ENCODE measurements at places on chromosomes 1 and 21.

- DNase-seq = no peak
Observed at GRCh38 chr1:205936311-205936710, 6.9 kb downstream of the SLC26A9 start.

- DNase-seq = no peak
Observed at GRCh38 chr1:102546251-102546650, 549.5 kb upstream of the OLFM3 start.

- DNase-seq = no peak
Observed at GRCh38 chr1:225931270-225932136, 7.5 kb upstream of the PYCR2 start.

DNA sequence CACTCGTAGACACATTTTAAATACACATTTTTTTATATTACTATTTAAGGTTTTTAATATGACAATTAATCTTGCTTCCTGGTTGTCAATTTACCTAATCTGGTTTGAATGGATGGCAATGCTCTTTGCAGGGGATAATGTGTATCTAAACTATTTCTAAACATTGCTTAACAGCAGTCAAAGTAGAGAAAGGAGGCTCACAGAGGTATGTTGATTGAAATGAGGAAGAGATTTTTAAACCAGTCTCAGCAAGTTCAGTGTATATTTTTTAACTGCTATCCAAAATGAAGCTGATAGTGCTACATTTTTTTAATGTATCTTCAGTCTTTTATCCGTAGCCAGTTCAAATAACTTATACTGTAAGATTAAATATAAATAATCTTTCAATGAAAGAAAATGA is 17.4 kb downstream of the FMO1 start:
- no peak for DNase-seq

DNA sequence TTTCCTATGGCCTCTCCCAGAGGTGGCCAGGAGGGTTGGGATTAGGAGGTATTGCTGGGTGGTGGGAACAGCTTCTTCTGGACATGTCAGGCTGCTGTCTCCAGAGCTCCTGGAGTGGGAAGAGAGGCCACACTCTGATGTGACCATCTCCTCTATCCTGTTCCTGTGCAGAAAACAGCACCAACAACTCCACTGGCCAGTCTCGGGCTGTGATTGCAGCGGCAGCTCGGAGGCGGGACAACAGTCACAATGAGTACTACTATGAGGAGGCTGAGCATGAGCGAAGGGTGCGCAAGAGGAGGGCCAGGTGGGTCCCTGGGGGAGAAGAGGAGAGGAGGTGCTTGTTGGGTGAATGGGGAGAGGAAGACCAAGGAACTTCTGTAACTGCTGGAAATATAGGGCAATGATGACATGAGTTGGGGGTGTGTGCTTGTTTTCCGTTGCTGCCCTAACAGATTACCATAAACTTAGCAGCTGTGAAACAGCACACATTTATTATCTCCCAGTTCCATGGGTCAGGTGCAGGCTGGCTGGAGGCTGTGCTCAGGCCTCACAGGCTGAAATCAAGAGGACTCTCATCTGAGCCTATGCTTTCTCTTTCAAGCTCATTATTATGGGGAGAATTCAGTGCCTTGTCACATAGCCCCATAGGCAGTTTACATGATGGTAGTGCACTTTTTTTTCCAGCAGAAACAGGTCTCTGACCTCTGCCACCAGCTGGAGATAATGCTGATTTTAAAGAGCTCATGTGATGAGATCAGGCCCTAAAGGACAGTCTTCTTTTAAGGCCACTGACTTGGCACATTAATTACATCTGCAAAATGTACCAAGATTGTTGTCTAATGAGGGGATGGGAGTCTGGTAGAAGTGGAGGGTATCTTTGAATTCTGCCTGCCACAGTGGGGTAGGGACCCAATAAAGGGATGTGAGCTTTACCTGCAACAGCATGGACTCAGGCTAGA is 20.8 kb downstream of the VANGL2 start:
- no peak for DNase-seq

DNA sequence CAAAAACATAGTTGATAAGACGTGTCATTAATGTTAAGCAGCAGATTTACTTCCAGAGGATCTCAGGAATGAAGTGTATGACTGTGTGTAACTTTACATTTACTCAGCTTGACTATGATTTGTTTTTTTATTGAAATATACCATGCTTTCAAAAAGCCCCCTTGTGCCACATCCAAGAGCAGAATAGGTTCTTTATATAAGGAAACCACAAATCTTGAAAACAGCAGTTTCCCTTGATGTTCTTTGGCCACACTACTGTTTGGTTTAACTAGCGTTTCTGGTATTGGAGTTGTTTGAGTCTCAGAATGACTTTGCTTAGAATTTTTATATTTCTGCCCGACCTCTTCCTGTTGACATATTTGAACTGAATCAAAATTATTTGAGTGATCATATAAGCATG is 25.0 kb downstream of the LRRC8C start:
- DNase-seq = no peak

- no peak for DNase-seq
Observed at GRCh38 chr1:164579381-164579780, 20.4 kb downstream of the PBX1 start.

- no peak for DNase-seq
Observed at GRCh38 chr1:20182415-20182814, 3.5 kb upstream of the UBXN10 start.

DNA sequence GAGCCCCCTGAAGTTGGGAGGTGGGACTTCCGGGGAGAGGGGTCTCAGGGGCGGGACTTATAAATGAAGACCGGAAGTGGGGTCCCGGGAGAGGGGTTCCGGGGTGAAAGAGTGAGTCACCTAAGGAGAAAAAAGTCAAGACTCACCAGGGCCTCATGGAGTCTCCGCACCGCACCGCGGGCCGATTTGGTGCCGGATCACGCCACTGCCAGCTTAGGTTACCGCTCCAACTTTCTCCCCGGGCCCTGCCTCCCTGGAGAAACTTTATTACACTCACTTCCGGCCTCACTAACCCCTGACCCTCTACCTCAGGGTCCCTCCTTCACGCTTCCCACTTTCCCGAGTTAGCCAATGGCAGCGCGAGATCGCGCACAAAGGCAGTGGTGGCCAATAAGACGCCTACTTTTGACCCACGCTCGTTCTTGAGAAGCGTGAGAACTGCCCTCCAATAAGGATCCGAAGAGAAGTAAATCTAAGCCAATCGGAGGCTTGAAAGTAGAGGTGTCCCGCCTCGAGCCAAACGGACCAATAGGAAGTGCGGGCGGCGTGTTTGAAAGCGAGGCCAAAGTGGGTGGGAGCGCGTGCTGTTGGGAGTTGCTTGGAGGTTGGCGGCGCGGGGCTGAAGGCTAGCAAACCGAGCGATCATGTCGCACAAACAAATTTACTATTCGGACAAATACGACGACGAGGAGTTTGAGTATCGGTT is at the start of gene CKS1B:
Gene CKS1B, plus strand, starts transcription at position 580 of the 706 bp plus-strand sequence. Its CDS starts 65 bp downstream, at position 645.
- peak; percentile 88 for DNase-seq

DNA sequence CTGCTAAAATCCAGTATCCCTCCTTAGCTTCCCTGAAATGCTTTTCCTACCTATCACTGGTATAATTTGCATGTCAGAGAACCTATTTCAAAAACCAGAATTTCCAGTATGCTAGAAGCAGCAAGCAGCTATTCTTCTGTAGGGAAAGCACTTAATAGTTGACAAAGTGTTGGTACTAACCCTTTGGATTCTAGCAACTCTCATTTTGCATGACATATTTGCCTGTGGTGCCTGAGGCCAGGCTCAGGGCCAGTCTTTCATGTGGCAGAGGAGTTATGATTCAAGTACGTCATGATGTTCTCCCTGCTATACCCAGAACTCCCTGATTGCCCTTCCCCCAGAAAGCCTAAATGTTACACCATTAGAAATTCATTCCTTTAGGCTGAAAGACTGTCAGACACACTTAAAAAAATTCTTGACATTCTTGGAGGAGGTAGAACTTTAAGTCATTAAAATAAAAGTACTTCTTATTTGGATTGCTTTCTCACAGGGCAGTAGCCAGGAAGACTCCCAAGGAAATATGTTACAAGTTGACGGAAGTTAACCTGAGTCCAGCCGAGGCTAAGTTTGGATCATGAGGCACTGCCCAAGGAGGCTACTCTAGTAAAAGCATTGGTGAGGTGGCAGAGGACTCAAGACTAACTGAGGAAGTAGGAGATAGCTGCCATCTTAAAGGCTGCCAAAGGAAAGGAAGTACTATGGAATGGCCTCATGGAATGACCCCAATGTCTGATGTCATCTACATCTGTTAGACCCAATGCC is 298.4 kb upstream of the SPAG17 start:
- DNase-seq = no peak

- DNase-seq = no peak
Observed at GRCh38 chr1:234667600-234668576, 57.9 kb upstream of the IRF2BP2 start.

DNA sequence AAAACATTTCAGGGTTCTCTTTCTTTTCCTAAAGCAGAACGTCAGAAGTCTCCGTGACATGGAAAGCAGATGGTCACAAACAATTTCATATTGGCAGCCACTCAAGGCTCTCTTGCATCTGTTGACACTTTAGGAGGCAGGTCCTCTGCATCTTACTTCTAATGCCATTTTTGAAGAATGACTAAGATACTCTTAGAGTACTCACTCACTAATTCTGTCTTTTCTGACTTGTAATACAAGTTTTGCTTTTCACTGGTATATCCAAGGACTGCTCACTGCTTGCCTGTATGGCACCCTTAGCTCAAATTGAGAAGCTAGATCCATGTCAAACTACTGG is 68.3 kb downstream of the PRRX1 start:
- DNase-seq = no peak

- no peak for DNase-seq
Observed at GRCh38 chr1:200836213-200836612, 36.6 kb upstream of the GPR25 start.

DNA sequence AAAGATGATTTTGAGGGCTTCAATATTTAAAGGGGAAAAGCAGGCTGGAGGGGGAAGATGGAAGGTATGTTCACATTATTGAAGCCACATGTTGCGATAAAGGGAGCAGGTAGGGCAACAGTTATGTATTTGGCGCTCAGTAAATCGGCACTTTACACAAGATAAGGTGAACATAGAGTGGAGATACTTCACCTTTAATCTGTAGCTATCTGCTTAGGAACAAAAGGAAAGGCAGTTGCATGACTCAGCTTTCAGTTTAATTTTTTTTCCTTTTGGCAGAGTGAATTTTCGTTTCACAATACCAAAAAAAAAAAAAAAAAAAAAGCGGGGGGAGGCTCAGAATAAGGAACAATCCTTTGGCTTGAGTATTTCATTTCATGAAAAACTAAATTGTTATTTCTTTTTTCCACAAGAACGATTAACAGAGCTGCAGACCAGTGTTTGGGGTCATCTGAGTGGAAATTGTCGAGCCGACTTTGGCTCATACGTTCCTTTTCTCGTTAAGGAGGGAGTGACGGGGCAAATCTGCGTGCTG is 1.1 kb upstream of the COQ8A start:
- DNase-seq = no peak

DNA sequence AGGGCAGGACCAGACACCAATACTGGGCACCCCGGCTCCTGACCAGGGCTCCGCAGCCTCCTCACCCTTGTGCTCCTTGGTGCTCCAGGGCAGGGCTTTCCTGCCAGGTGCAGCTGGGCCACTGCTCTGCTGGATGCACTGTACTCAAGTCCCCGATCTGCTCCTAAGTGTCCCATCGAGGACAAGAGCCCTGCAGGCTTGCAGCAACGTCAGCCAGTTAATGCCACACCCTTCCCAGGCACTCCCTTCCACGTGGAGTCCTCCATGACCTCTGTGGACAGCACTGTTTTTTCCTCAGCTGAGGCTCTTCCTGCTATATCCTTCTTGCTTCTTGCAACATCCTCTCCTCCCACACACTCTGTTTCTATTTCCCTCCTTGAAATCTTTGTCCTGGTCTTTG is 94.0 kb upstream of the NGF start:
- DNase-seq = no peak

DNA sequence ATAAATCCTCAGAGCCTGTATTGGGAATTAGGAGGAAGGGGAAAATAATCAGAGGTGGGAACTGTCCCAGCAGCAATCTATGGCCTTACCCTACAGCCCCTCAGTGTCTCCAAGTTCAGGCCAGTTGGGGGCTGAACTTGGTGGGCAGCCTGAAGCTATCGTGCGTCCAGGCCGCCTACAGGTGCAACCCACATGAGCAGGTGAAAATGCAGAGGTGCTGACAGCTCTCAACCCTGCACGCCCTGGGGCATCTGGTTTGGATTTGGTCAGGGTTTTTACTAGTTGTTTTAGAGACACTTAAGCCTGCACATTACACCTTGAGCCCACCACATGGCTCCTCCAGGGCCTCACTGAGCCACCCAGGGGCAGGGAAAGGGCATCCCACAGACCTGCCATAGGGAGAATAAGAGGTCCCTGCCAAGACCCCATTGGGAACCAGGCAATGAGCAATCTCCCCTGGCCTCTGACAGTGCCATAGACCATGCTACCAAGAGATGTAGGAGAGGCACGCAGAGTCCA is 209.5 kb downstream of the FOXD2 start:
- no peak for DNase-seq

DNA sequence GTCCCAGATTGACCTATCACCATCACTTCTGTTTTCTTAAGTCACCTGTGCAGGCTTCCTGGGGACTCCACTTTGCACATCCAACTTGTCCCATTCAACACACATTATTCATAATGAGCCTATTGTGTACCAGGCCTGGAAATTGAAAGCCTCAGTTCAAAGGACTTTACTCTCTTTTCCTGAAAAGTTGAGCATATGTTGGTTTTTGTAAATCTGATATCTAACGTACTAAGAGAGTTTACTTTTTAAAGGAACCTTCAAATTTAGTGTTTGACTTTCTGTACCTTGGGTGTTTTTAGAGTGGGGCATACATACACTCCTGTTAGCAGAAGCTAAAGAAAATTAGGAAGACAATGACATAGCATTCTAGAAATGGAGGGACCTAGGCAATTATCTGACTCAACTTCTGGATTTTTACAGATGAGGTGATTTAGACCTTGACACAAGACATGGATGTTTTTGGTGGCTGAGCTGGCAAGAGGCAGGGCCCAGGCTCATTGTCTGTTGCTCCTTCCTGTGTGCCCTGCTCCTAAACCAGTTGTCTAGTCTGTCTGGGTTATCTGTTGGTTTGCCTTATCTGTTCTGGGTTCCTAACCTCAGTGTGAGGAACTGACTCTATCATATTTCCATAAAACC is 336.5 kb downstream of the RPS6KC1 start:
- DNase-seq = no peak

DNA sequence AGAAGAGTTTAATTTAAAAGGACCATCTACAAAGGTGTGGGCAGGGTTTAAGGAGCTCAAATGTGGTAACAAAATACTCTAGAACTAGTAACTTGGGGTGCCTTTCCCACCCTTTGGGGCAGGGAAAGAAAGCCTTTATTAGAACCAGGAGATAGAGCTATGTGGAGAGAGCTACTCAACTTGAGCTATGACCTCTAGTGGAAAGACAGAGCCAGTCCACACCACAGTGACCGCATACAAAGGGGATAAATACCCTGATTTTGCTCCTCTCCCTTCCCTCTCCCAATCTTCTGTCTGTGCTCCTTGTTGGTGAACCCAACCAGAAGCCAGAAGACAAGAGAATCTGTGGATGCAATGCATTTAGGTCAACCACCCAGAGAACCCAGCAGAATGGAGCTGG is 54.4 kb upstream of the JAK1 start:
- DNase-seq = no peak

Data from stimulated activated CD4-positive, alpha-beta T cell treated with anti-CD3 and anti-CD28 coated beads, Interleukin-4, amount 100 ng/mL, for 4 hours (primary cell).